Transverse colon (tissue), 4 donors: ENCODE measurements at places on chromosomes 13 and 19. TPM values are rescaled to one million over a fixed set of nuclear protein-coding genes. Genes with fewer than 3 reads are reported as not detected.

SAMD4B gene
- total RNA-seq, result 82.2 TPM

DNA sequence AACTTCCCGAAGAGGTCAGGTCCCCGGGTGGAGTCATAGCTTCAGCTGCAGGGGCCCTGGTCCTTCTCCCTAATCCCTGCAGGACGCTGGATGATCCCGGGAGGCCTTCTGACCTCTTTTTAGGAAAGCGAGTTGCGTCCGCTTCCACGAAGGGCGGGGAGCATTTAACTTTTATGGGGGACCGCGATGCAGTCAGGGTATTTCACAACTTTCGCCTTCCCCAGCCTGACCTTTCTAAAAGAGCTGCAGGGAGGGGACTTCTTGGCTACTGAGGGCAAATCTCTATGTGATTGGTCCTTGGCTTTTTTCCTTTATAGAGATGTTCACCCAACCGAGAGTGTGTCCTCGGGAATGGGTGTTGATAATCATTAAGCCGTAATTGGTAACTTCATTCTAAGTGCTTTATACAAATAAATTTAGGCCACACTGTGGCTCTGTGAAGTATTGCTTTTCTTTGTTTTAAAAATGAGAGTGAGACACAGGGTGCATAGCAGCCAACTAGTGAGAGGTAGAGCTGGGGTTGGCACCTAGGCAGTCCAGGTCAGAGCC is 778 bp downstream of the ZNF230 start:
- DNase-seq, result peak; percentile 8

DNA sequence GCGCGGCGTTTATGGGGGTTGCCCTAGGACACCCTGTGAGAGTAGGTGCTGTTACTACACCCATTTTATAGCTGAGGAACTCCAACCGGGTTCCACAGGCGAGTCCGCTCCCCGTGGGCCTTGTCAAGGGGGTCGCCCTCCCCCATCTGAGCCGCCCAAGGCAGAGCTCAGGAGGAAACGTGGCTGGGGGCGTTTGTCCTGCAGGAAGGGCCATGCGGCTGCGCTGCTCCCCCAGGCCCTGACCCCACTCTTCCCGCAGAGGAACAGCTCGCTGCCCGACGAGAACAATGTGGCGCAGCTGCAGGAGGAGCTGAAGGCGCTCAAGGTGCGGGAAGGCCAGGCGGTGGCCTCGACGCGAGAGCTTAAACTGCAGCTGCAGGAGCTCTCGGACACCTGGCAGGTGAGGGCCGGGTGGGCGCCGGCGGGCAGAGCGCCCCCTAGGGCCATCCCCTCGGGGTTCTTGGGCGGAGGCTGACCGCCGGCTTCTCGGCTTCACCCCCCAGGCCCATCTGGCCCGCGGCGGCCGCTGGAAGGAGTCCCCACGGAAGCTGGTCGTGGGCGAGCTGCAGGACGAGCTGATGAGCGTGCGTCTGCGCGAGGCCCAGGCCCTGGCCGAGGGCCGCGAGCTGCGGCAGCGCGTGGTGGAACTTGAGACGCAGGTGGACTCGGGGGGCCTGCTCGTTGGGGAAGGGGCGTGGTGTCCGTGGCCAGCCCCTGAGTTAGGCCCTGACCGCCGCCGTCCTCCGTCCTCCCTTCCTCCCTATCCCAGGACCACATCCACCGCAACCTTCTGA is 12.4 kb downstream of the PRR36 start:
- DNase-seq, result no peak

DNA sequence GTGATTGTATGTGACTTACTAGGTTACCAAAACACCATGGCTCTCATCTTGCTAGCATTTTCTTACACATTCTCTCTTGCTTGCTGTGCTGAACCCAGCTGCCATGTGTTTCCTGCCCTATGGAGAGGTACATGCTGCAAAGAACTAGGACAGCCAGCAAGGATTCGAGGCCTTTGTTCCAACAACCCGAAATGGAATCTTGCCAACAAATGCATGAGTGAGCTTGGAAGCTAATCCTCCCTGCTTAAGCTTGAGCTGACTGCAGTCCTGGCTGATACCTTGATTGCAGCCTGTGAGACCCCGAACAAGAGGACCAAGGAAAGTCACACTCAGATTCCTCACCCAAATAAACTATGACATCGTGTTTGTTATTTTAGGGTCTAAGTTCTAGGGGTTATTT is 651.2 kb downstream of the SLITRK6 start:
- no peak for DNase-seq

DNA sequence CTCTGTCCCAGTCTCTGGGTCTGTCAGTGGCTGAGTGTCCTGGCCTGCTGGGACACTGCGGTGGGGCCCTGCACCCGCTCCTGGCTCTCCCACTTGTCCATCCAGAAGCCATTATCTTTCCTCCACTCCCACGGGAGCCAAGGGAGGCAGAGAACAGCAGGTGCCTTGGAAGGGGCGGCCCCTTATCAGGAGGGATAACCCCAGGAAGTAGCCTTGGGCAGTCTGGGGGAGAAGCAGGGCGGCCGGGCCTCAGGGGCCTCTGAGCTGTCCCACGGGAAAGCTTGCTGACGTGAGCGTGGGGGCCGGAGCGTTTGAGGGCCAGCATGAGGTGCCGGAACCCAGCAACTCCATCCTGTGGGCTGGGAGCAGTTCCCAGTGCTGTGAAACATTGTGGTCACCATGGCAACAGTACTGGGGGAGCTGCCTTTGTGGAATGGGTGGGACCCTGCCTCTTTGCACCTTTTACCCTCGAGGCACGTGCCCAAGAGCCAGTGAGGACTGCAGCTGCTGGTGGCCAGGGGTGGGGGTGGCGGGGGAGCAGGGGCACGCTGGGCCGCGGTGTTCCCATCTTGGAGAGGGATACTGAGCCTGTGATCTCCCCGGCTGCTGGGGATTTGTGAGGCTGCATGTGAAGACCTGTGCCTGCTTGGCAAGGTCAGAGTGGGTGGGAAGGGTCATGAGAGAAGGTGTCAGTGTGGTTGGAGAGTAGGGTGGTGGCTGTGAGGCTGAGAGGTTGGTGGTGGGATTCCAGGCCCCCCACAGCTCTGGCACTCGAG is 20.9 kb downstream of the KLHL26 start:
- DNase-seq, result no peak

- DNase-seq, result no peak
Measured at GRCh38 chr13:42876270-42876714, 94.9 kb downstream of the FAM216B start.
